ENCODE measurements at places on chromosomes 4 and X. TPM values are rescaled to one million over a fixed set of nuclear protein-coding genes. Genes with fewer than 3 reads are reported as not detected.

Gene OTC
- not detected for total RNA-seq

DNA sequence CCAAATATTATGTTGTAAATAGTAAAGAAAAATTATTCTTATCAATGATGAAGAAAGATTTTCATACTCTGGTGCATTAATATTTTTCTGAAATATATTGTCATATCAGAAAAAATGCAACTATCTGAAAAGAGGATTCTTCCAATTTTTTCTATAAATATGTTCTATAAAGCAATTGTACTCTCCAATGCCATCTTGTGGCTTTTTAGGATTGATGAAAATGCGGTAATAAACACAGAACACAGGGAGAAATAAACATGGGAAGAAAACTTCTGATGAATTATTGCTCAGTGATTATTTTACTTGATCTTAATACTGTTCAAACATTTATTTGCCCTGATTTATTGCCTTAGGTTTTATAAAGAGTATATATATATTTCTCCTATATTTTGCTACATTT, 215.4 kb downstream of the IL1RAPL1 start:
- no peak for DNase-seq

DNA sequence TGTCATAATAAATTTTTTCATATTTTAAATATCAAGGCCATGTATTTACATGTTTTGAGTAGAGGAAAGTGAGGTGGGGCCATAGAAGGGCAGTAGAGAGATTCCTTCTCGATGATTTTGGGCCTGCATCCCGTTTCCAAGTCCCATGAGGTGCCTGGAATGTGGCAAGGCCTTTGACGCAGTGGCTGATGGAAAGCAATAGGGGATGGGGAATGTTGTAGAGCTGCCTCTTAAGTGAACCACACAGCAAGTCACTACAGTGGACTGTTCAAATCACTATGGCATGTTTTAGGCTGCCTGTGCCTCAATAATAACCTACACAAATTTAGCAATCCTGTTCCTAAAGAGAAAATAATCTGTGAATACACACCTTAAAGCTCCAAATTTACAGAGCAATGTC, 48.3 kb downstream of the ANXA5 start:
- no peak for DNase-seq

- no peak for DNase-seq
These were observed 20.2 kb downstream of the PPA2 start for GRCh38 chr4:105453550-105454205.

Gene SYTL4
- 0.38 TPM for total RNA-seq

Gene FGFBP1
- not detected for total RNA-seq

Gene MAGEB2
- not detected for total RNA-seq

Gene GAGE2A
- not detected for total RNA-seq

- no peak for DNase-seq
These were observed 225.2 kb upstream of the PABPC4L start for GRCh38 chr4:134426821-134427220.

Gene SLC10A4
- total RNA-seq: not detected

Gene TBX22
- not detected for total RNA-seq

DNA sequence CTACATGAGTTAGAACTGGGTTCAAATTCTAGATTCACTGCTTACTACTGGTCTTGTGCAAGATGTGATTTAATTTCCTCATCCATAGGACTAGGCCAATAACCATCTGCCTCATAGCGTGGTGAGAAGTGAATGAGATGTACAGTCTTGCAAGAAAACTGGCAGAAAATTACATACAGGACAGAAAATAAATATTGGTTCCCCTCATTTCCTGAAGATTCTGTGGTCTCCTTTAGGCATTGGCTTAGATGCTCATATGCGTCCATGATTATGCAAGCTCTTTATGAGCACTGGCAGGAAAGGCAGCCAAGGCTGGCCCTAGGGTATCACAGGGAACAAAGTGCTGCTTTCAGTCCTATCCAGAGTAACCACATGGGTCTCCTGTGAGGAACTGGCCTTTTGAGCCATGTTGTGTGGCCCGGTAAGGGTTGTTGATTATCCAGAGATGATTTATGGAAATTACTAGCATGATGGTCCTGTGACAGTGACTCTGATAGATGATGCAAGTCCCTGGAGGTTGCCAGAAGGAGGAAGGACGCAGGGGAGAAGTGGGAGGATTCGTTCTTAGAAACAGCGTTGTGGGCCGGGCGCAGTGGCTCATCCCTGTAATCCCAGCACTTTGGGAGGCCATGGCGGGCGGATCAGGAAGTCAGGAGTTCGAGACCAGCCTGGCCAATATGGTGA, 9.9 kb upstream of the MOB1B start:
- no peak for DNase-seq

Gene AREG
- 27.1 TPM for total RNA-seq

DNA sequence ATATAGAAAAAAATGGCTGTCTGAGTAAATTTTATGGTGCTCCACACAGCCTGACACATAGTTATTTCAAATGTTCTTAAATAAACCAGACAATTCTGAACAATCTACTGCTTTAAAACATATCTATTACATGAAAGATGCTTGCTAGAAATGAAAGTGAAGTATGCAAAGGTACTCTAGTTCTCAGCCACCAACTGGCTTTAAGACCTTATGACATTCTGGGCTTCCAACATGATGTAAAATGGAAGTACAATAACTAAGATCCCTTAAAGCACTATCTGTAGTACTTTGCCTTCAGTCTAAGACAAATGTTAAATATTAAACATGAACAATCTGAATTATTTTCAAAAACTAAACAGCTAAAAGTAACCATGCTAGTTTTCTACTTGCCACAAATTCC, 17.3 kb downstream of the HUWE1 start:
- DNase-seq: no peak
